Activated CD4-positive, alpha-beta T cell treated with anti-CD3 and anti-CD28 coated beads, Interleukin-2, amount 50 U/mL, for 48 hours (primary cell): ENCODE measurements at places on chromosomes 11 and 22.

- no peak for DNase-seq
Measured at GRCh38 chr11:86014221-86014620, 54.7 kb downstream of the PICALM start.

DNA sequence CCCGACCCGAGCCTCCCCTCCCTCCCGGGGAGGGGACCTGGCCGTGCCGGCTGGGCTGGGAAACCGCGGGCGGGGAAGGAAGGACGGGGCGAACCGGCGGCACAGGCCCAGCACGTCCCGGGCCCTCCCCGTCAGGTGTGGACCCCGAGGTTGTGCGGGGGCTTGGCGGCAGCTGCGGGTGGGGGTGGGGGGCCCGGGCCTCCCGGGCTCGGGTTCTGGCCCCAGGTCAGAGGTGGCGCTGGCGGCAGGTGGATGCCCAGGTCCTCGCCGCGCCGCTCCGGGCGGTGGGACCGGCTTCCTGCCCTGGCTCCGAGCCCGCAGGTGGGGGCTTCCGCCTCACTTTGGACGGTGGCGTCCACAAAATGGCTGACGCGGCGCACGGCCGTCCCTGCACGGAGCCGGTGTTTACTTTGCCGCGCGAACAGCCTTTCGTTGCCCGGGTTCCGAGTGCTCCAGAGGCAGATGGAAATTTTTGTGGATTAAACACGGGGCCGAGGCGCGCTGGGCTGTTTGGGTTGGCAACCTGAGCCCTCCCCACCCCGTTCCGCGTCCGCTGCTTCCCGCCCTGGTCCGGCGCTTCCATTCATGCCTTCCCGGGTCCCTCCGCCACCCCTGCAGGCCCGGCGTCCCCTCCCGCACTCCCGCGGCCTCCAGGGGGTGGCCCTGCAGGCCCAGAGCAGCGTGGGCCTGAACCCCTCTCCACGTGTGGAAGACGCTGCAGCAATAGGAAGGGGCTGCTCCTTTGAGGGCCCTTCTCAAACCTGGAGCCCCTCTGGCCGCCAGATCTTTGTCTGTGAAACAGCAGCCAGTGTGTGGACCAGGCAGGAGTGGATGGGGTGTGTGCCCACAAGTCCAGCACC is 92.0 kb upstream of the KCNQ1OT1 start:
- no peak for DNase-seq

DNA sequence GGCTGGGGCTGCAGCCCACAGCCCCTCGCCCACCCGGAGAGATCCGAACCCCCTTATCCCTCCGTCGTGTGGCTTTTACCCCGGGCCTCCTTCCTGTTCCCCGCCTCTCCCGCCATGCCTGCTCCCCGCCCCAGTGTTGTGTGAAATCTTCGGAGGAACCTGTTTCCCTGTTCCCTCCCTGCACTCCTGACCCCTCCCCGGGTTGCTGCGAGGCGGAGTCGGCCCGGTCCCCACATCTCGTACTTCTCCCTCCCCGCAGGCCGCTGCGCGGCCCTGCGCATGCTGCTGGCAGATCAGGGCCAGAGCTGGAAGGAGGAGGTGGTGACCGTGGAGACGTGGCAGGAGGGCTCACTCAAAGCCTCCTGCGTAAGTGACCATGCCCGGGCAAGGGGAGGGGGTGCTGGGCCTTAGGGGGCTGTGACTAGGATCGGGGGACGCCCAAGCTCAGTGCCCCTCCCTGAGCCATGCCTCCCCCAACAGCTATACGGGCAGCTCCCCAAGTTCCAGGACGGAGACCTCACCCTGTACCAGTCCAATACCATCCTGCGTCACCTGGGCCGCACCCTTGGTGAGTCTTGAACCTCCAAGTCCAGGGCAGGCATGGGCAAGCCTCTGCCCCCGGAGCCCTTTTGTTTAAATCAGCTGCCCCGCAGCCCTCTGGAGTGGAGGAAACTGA is 731 bp downstream of the GSTP1 start:
- DNase-seq: peak; percentile 44

DNA sequence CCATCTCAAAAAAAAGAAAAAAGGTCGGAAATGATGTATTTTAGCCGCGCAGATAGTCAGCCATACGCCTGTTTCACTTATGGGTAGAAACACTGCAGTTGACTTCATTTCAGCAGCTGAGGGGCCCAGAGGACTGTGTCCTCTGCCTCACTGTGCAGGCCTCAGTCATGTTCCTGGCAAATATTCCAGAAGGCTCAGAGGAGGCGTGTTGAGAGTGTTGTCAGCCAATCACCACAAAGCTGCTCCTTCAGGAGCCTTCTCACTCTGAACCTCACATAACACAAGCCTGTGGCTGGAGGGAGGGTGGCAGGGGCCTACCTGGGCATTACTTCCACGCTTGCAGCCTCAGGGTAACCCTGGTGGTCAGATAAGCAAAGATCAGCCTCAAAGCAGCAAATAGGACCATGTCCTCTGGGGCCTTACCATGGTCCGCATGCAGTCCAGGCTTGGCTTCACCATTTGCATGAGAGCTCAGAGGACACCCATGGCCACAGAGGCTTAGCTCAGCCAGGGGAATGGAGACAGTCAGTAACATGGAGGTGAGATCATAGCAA is 17.3 kb upstream of the TREH start:
- DNase-seq: no peak

DNA sequence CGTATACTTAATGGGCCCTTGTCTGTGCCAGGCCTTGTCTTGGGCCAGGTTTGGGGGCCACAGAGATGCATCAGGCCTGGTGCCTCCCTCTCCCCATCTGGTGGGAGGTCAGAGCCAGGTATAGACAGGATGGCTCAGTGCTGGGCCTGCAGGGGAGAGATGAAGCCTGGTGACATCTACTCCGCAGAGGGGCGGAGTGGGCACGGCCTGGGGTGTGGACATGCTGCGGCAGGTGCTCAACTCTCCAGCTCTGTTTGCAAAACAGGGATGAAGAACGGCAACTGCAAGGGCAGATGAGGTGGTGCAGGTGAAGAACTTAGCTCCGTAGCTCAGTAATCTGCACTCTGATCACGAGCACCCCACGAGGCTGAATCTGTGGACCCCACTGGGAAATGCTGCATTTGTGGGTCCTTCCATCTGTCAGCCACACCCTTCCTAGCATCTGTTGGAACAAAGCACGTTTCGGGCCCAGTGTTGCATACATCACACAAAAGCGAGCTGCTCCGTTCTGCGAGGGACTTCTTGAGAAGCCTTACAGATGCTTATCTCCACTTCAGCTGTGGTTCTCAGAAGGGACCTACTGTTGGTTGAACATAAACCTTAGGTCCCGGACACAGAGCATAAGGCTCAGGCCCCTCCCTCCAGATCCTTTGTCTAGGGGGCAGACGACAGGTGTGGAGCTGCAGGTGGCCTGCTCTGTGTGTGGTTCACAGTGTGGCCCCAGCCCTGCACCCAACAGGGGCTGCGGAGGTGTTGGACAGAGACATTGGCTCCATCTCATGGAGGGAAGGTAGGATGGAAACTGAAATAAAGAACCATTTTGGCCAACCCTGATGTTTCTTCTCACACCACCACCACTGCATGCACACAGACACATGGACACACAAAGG is 78.3 kb downstream of the LRRC32 start:
- DNase-seq: no peak

DNA sequence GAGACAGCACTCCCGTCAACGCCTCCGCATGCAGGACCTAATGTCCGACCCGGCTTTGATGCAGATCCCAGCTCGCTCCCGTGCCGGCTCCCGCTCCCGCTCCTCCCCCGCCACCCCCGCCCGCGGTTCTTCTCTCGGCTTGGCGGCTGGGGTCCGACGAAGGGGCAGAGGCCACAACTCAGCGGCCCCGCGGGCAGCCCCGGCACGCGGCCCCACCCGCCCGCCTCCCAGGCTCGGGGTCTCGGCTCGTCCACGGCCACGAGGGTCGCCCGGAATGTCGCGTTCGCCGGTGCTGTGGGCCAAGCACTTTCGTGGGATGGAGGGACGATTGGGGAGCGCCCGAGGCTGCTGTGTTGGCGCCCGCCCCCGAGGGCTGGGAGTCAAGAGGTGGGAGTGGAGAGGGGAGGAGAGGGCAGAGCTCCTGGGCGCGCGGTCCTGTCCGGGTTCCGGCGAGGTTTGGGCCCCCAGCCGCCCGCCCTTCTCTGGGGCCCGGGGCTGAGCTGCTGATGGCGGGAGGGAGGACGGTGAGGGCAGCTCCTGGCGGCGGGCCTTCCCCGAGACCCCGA is 5.3 kb upstream of the TBX1 start:
- no peak for DNase-seq

- DNase-seq: no peak
Measured at GRCh38 chr11:10785146-10785474, 23.6 kb downstream of the EIF4G2 start.
